HFFc6 (cell line): ENCODE measurements at places on chromosomes 4 and X.

GRCh38 chr4:20041839-20042407 is 209.8 kb upstream of the SLIT2 start:
- no peak for DNase-seq

- DNase-seq = peak; percentile 50
These were observed 6.8 kb upstream of the RRAGB start for GRCh38 chrX:55710701-55711100.

GRCh38 chrX:63503541-63503940 is 152.4 kb upstream of the SPIN4 start:
- DNase-seq = peak; percentile 9

- no peak for DNase-seq
These were observed 102.1 kb downstream of the ANXA3 start for GRCh38 chr4:78653655-78654054.

DNA sequence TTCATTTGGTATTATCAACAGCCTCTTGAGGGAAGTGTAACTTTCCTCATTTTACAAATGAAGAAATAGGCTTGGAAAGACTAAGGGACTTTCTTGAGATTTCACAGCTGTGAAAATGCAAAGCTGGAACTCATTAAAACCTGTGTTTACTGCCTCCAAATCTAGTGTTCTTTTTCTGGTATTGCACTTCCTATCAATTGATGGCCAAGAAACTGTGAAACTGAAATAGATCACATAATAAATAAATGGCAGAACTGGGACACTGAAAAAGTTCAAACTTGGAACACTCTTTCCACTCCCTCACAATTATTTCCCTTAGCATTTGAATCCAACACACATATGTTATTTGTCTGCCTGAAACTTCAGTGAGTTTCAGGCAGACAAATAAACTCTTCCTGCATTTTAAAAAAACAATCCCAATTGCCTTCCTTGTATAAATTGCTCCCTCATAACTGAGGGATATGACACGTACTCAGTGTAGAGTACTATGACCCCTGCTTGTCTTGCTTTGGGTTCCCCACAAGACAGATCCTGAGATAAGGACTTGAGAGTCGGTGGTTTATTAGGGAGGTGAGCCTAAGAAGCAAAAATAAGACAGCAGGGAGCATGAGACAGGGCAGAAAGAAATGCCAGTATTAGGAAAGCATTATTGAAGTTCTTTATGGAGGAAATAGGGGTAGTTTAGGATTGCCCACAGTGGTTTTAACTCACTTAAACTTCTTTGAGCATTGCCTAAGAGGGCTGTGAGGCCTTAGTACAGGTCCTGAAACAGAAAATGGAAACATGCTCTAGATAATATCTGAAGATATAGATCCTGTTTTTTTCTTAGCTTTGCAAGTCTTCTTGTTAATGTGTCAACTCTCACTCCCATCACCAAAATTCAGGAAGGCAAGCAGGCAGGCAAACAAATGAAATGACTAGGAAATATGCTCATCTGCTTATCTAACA is 33.9 kb downstream of the RTL3 start:
- no peak for DNase-seq

DNA sequence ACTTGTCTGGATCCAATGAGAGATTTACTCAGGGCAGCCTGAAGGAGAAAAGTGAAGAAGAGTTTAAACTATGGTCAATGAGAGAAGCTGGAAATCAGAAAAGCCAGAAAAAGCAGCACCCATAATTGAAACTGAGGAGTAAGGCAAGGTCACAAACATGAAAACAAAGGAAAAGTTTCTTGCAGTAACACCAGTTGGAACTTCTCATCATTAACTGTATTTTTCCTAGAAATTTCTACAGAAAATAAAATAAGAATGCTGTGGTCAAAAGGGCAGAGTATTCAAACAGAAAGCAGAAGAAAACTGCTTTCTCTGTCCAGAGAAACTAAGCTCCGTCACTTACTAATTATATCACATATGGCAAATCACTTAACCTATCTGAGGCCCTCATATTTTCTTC is 102.2 kb downstream of the OR13H1 start:
- DNase-seq = no peak

GRCh38 chr4:8910100-8910821 is 38.6 kb upstream of the HMX1 start:
- DNase-seq = no peak

GRCh38 chr4:159608436-159608835 is 505.6 kb downstream of the RAPGEF2 start:
- no peak for DNase-seq

GRCh38 chr4:13830449-13830848 is 202.9 kb upstream of the BOD1L1 start:
- no peak for DNase-seq

GRCh38 chr4:171846232-171846631 is 33.0 kb downstream of the GALNTL6 start:
- DNase-seq = peak; percentile 28

GRCh38 chrX:153032397-153033118 is 23.7 kb upstream of the PNMA3 start:
- DNase-seq = peak; percentile 24

DNA sequence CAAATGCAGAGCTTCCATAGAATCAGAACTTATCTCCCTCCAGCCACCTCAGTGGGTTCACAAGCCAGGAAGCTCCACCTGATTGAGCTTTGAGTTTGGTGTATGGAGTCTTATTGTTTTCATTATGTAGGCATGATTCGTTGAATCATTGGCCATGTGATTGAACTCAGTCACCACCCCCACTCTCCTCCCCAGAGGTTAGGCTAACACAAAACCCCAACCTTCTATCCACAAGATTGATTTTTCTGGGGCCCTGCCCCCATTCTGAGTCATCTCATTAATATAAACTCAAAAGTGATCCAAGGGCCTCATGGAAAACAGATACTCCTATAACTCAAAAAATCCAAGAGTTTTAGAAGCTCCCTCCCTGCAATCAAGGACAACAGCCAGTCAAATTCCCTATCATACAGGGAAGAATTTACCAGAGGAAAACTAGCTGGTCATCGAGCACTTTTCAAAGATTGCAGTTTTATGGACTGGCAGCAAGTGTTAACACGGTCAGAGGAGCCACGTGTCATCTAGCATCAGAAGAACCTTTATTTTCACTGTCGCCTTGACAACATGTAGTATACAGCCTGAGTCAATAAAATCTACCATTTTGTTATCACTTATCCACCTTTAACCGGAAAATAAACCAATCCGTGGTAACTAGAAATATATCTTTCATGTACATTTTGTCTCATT is 35.9 kb upstream of the GUCY1B1 start:
- DNase-seq = no peak

DNA sequence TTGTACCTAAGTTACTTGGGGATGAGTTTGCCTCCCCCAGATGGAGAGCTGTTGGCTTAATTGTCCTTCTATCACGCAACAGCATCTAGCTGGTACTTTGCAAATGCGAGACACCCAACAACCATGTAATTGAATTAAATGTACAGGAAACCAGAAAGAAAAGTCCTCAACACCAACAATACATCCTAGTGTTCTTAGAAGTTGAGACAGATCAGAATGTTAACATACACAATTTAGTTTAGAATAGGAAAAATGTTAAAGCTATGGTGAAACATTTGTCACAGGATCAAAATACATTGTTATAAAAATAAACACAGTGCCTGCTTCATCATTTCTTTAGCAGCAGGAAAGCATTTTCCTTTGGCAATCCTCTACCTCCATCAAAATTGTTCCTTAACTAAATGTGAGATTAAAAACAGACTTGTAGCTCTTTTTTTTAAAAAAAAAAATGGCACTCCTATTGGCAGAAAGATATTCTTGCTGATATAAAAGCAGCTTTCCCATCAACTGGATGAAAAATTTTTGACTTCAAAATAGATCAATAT is 163.1 kb upstream of the MID1 start:
- no peak for DNase-seq
